ENCODE measurements at places on chromosomes 2 and 18.

DNA sequence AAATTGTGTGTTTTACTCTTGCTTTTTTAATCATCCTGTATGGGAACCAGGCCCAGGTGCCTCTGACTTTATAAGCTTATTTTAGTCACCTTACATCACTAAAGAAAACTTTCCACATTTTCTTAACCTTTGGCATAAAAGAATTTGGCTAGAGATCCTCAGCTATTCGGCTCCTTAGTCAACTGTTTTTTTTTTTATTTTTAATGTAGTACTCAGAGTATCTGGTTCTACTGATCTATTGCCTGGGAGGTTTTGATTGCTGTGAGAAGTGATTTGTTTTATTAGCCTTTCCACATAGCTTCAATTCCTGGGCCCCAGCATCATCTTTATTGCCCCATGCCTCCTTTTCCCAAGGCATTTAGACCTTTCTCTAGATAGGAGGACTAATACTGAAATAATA lies 121.0 kb downstream of the MYO1B start:
- DNase-seq, result no peak

DNA sequence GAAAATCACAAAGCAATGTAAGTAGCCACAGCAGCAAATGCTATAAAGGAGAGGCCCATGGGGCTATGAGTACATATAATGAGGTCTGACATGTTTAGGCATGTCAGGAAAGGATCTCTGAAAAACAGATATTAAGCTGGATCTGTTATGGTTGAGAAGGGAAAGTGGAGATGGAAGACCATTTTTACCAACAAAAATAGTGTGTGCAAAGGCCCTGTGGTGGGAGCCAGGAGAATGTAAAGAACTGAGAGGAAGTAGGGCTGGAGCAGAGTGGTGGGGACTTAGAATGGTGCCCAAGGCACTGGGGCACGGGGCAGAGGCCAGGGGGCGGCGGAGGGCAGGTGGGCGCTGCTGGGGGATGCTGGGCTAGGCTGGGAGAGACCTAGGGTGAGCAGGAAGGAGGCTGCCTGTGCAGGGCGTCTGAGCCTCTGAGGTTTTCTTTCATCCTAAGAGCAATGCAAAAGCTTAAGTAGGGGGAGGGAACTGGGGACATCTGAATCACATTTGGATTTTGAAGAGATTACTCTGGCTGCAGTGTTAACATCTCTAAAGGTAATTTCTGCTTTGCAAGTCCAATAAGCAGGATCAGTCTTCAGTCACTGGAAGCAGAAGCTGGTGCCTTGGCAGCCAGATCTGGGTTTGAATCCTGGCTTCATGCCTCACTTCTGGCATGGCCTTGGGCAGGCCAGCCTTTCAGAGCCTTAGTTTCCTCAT lies 4.9 kb upstream of the AGFG1 start:
- DNase-seq, result no peak

GRCh38 chr2:43790147-43790546 lies 16.3 kb downstream of the DYNC2LI1 start:
- no peak for DNase-seq

- no peak for DNase-seq
These were observed 3.9 kb upstream of the KLHL29 start for GRCh38 chr2:23381084-23381483.

- no peak for DNase-seq
These were observed 52.8 kb downstream of the CLASP1 start for GRCh38 chr2:121596221-121597080.
